ENCODE measurements at places on chromosomes 2 and 18. TPM values are rescaled to one million over a fixed set of nuclear protein-coding genes. Genes with fewer than 3 reads are reported as not detected.

DNA sequence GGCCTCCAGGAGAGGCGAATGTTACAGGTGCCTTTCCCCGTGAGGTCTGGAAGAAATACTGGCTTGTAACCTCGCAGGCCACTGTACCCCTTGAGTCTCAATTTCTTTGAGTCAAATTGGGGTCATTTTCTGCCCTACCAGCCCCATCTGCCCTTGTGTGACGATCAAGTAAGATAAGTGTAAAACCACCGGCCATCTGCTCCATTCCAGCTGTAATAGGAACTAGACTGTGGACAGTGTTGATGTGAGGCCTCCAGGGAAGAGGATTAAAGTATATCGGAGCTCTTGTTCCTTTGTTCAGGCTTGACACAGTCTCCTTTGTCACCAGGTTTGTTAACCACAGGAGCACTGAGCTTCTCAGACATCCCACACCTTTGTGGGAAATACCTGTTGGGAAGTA lies 65.6 kb downstream of the MRPS9 start:
- no peaks in the 10 kb centered on the region for H3K27me3 ChIP-seq
- H3K4me1 ChIP-seq, result no peaks in the 10 kb centered on the region
- DNase-seq, result no peak
- H3K4me3 ChIP-seq, result no peak overlapping the region
- H3K27ac ChIP-seq, result no peak overlapping the region

DNA sequence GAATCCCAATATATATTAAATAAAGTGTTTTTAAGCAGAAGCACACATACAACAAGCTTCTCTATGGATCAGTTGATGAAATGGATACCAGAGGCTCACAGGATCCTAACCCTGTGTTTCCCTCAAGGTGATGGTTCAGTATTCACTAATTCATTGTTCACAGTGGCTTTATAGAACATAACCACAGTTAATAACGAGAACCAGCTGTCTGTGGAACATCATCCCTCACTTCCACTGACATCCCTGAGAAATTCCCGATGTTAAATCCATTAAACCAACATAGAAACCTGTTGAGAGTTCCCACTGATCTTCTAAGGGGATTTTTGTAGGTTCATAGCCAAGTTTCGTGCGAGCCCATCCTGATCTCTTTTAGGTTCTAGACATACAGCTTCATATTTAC lies 29.0 kb downstream of the CCDC195 start:
- H3K4me1 ChIP-seq, result no peaks in the 10 kb centered on the region
- H3K27me3 ChIP-seq, result peaks cover 2% of the 10 kb centered on the region
- H3K27ac ChIP-seq, result no peak overlapping the region

DNA sequence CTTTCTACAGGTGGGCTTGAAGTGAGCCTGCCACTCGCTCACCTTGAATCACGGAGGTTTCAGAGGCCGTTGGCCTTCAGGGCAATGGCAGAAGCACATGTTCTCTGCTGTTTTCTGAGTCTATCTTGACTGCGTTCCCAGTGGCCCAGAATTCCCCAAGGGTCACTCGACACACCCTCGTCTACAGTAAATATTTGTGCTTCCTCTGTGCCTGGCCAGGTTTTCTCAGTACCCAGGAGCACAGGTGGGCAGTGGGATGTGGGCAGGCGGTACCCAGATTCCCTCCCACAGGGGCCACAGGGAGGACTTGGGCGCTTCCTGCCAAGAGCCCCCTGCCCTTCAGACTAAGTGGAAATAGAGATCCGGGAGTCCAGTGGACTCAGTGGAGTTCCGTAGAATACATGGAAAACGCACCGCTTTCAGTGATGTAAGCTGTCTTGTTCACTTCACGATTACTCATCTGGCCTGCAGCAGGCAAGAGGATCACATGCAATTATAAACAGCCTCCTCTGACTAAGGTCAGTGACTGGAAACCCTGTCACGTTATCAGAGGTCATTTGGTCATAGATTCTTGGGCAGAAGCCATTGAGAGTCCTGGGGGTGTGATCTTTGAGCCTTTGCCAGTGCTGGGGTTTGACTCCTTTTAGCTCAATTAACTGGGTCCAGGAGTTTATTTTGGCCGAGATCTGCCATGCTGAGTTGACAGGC lies 179.8 kb downstream of the NEDD4L start:
- no peaks in the 10 kb centered on the region for H3K4me1 ChIP-seq
- H3K4me3 ChIP-seq, result no peak overlapping the region
- no peaks in the 10 kb centered on the region for H3K36me3 ChIP-seq
- DNase-seq, result no peak
- H3K27me3 ChIP-seq, result peaks cover 1% of the 10 kb centered on the region

GRCh38 chr2:75614162-75614651 lies 32.4 kb upstream of the MRPL19 start:
- H3K4me1 ChIP-seq, result no peaks in the 10 kb centered on the region
- peaks cover 10% of the 10 kb centered on the region for H3K27me3 ChIP-seq
- no peak overlapping the region for H3K27ac ChIP-seq
- H3K4me3 ChIP-seq, result no peak overlapping the region
- no peak for DNase-seq

GRCh38 chr2:158969715-158970240 lies 1.3 kb downstream of the TANC1 start:
- no peak for DNase-seq
- H3K4me3 ChIP-seq, result peak overlapping the region; percentile 76
- no peaks in the 10 kb centered on the region for H3K36me3 ChIP-seq
- peaks cover 18% of the 10 kb centered on the region for H3K4me1 ChIP-seq

DNA sequence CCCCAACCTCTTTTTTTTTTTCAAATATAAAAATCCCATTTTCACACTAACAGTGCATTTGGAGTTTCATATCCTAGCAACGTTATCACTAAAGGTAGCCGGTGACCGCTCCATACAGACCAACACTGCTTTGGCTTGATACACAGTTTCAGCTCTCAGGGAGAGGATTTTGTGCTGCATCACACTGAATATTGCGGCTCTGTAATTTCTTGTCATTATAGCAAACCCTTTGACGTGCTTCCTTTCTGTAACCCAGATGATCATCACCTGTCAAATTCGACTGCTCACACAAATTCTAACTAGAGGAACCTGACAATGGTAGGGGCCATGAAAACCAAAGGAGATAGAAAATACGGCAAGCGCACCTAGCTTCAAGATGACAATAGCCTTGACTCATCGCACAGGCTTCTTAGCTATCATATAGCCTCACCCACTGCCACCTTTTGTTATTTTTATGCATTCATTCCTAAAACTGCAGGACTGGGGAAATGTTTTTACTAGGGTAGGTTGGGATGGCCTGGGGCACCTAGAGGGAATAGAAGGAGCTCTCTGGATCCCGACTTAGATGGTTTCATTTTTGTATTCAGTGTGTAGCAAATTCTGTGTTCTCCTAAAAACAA lies 582.9 kb upstream of the PIK3C3 start:
- H3K36me3 ChIP-seq, result no peaks in the 10 kb centered on the region
- no peaks in the 10 kb centered on the region for H3K27me3 ChIP-seq
- no peak overlapping the region for H3K4me3 ChIP-seq
- no peak overlapping the region for H3K27ac ChIP-seq
- no peaks in the 10 kb centered on the region for H3K4me1 ChIP-seq
- no peak for DNase-seq

- H3K4me3 ChIP-seq, result no peak overlapping the region
- no peak for DNase-seq
- H3K4me1 ChIP-seq, result peaks cover 15% of the 10 kb centered on the region
- peaks cover 2% of the 10 kb centered on the region for H3K36me3 ChIP-seq
- no peak overlapping the region for H3K27ac ChIP-seq
- peaks cover 68% of the 10 kb centered on the region for H3K27me3 ChIP-seq
Observed at GRCh38 chr2:212537726-212538304, 787 bp downstream of the ERBB4 start.

DNA sequence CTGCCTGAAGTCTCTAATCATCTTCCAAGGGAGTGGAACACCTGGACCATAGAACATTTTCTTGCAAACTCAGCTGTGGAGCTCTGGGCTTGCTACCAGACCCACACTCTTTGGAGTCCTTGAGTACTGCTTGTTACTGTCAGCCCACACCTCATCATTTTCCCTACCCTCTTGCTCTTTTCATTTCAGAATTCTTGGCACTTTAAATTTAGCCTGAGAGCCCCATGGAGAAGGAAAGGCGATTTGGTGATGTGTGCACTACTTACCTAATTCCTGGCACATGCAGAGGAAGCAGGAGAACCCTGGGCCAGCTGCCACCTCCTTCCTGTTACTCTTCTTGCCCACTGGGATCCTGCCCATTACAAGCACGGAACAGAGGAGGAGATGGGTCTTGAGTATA lies 31.7 kb downstream of the TMEM178A start:
- DNase-seq, result no peak
- no peak overlapping the region for H3K27ac ChIP-seq
- H3K4me1 ChIP-seq, result no peaks in the 10 kb centered on the region
- peaks cover 3% of the 10 kb centered on the region for H3K36me3 ChIP-seq
- H3K4me3 ChIP-seq, result no peak overlapping the region

GRCh38 chr2:129876541-129876940 lies 102.9 kb upstream of the RAB6C start:
- DNase-seq, result no peak
- H3K36me3 ChIP-seq, result no peaks in the 10 kb centered on the region
- H3K4me1 ChIP-seq, result peaks cover 9% of the 10 kb centered on the region
- H3K4me3 ChIP-seq, result peak overlapping the region; percentile 90
- no peaks in the 10 kb centered on the region for H3K27me3 ChIP-seq
- no peak overlapping the region for H3K27ac ChIP-seq

DNA sequence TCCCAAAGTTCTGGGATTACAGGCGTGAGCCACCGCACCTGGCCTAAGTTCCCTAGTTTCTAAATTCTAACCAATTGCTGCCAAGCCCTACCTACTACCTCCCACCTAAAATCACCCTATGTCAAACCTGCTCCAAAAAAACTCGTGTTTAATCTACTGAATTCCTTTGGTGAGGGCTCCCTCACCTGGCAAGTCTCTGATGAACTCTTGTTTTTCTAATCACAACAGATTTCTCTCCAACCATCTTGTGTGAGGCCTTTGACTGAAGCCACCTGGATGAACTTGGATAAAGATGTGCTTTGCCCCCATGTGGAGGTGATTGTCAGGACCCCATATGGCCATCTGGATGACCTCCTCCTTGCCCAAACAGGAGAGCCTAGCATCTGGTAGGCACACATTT lies 17.4 kb upstream of the SLC35G4 start:
- no peak overlapping the region for H3K4me3 ChIP-seq
- DNase-seq, result no peak
- H3K36me3 ChIP-seq, result no peaks in the 10 kb centered on the region
- no peak overlapping the region for H3K27ac ChIP-seq
- H3K27me3 ChIP-seq, result peaks cover 26% of the 10 kb centered on the region

- peaks cover 62% of the 10 kb centered on the region for H3K4me1 ChIP-seq
- peak overlapping the region; percentile 82 for H3K4me3 ChIP-seq
- H3K27ac ChIP-seq, result peak overlapping the region; percentile 68
- DNase-seq, result peak; percentile 27
- no peaks in the 10 kb centered on the region for H3K27me3 ChIP-seq
Observed at GRCh38 chr2:96264656-96265348, 995 bp downstream of the TMEM127 start.

GRCh38 chr2:138423745-138424144 lies 77.8 kb upstream of the SPOPL start:
- peaks cover 2% of the 10 kb centered on the region for H3K27me3 ChIP-seq
- no peaks in the 10 kb centered on the region for H3K4me1 ChIP-seq
- no peak overlapping the region for H3K4me3 ChIP-seq
- no peak for DNase-seq
- no peaks in the 10 kb centered on the region for H3K36me3 ChIP-seq
- no peak overlapping the region for H3K27ac ChIP-seq

DNA sequence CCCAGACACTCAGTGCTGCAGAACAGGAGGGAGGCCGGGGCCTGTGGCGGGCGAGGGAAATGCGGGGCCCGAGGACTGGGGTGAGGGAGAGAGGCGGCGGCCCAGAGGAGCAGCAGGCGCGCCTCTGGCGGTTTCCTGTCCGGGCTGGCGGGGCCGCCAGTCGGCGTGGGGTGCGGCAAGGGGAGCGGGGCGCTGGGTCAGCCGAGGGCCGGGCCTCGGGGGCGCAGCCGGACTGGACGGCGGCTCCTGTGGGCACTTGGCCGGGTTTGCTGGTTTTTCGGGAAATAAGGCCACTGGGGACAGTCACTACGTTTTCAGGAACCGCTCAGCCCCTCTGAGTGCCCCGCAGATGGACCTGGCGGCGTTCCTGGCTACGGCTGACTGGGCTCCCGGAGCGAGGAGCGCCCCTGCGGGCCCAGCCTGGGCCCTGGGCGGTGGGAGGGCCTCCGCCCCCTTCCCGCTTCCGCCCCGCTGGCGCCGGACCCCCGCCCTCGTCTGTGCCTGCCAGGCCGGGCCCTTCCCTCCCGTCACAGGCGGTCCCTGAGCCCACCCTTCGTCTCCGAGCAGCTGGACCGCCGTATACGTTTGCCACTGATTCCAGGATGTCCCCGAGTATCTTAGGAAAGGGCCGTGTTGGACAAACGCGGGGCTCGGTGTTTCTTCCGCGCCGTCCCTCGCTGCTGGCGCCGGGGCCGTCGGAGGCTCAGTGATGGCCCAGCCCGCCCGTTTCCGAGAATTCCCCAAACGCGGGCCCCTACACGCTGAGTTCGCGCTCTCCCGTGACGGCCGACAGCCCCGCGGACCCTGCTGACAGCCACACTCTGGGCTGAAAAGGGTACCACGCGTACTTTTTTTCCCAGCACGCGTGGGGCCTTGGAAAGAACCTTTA lies 84.6 kb downstream of the FAM210A start:
- H3K4me1 ChIP-seq, result no peaks in the 10 kb centered on the region
- DNase-seq, result no peak
- H3K27ac ChIP-seq, result no peak overlapping the region

GRCh38 chr18:3157086-3157485 lies 62.7 kb downstream of the MYOM1 start:
- H3K27me3 ChIP-seq, result peaks cover 3% of the 10 kb centered on the region
- no peak for DNase-seq
- no peaks in the 10 kb centered on the region for H3K4me1 ChIP-seq

DNA sequence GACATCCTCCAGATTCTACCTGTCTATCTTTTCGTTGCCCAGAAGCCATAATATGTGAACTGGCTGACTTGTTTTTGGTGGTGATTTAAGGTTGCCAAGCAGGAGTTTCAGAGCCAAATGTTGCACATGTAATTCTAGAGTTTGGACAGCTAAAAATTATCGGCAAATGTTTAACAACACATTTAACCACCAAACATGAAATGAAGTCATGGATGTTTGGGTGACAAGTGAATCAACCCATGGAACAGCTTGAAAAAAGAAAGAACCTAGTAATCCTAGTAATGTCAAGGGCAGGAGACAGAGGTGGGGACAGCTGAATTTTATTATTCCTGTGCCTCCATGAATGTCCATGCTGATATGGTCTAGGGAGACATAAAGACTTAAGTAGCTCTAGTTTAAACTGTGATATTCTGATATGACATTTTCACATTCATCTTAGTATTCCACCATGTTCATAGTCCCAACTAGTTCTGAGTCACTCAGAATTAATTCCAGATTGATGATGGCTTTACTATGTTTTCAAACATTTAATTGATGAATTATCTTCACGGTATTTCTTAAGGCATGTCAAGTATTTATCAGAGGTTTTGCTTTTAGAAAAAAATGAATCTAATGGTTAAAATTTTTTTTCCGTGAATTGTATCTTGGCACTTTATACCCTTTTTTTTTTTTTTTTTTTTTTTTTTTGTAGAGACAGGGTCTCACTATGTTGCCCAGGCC lies 101.7 kb downstream of the SOCS6 start:
- no peaks in the 10 kb centered on the region for H3K36me3 ChIP-seq
- H3K4me1 ChIP-seq, result no peaks in the 10 kb centered on the region
- H3K27me3 ChIP-seq, result no peaks in the 10 kb centered on the region
- H3K4me3 ChIP-seq, result no peak overlapping the region

GRCh38 chr2:136766073-136766404 lies 694 bp downstream of the THSD7B start:
- DNase-seq, result no peak
- no peaks in the 10 kb centered on the region for H3K36me3 ChIP-seq
- peaks cover 7% of the 10 kb centered on the region for H3K4me1 ChIP-seq
- H3K27me3 ChIP-seq, result peaks cover 62% of the 10 kb centered on the region
- no peak overlapping the region for H3K27ac ChIP-seq

Gene NAB1
- 21.9 TPM for total RNA-seq

Gene GBX2
- not detected for total RNA-seq

Gene KATNAL2
- total RNA-seq, result 1.0 TPM

Gene CENPO
- 52.0 TPM for total RNA-seq

Gene VIT
- not detected for total RNA-seq
